ENCODE measurements at places on chromosomes 3 and 15.

GRCh38 chr15:57881361-57881760 is 174.8 kb downstream of the POLR2M start:
- H3K27me3 ChIP-seq, result no peaks in the 10 kb centered on the region
- DNase-seq, result no peak
- H3K4me3 ChIP-seq, result no peak overlapping the region
- H3K36me3 ChIP-seq, result no peaks in the 10 kb centered on the region
- H3K27ac ChIP-seq, result no peak overlapping the region

DNA sequence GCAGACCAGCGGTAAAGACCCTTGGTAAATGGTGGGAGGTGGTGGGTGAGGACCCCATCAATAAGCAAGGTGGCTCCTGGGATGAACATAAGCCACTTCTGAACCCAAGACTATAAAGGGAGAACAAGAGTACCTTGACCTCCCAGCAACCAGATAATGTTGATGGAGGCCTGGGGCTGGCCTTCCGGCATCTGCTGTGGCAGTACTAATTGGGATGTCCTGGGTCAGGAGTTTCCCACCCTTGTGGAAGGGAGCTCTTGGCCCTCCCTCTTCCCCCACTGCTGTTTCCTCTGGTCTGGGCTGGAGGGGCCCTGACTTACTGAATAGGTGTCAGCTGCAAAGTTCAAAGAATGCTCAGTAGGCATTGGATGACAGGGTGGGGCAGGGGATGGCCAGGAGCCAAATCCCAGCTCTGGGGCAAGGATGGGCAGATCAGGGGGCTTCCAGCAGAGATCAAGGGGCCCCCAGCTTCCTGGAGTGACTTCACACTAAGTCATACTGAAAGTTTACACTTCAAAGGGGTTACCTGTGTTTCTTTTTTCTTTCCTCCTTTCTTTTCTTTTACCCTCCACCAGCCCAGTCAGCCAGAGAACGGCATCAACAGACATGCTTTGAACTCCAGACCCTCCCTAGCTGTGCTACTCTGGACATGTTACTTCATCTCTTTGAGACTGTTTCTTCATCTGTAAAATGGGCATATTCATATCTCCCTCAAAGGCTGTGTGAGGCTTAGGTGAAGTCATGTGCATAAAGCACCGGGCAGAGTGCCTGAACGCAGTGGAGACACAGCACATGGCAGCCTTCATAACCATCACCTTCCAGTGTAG is 1.5 kb downstream of the RBP1 start:
- H3K27me3 ChIP-seq, result no peaks in the 10 kb centered on the region
- H3K27ac ChIP-seq, result peak overlapping the region; percentile 80
- H3K4me1 ChIP-seq, result peaks cover 80% of the 10 kb centered on the region
- no peaks in the 10 kb centered on the region for H3K36me3 ChIP-seq

GRCh38 chr3:138033202-138033691 is 23.3 kb downstream of the CLDN18 start:
- H3K27me3 ChIP-seq, result no peaks in the 10 kb centered on the region
- no peaks in the 10 kb centered on the region for H3K4me1 ChIP-seq
- no peak overlapping the region for H3K4me3 ChIP-seq
- H3K36me3 ChIP-seq, result no peaks in the 10 kb centered on the region

- no peaks in the 10 kb centered on the region for H3K27me3 ChIP-seq
- no peak overlapping the region for H3K4me3 ChIP-seq
- no peak for DNase-seq
- H3K27ac ChIP-seq, result no peak overlapping the region
- H3K4me1 ChIP-seq, result peaks cover 55% of the 10 kb centered on the region
- peaks cover 5% of the 10 kb centered on the region for H3K36me3 ChIP-seq
Measured at GRCh38 chr15:72503147-72503546, 29.0 kb downstream of the ARIH1 start.

DNA sequence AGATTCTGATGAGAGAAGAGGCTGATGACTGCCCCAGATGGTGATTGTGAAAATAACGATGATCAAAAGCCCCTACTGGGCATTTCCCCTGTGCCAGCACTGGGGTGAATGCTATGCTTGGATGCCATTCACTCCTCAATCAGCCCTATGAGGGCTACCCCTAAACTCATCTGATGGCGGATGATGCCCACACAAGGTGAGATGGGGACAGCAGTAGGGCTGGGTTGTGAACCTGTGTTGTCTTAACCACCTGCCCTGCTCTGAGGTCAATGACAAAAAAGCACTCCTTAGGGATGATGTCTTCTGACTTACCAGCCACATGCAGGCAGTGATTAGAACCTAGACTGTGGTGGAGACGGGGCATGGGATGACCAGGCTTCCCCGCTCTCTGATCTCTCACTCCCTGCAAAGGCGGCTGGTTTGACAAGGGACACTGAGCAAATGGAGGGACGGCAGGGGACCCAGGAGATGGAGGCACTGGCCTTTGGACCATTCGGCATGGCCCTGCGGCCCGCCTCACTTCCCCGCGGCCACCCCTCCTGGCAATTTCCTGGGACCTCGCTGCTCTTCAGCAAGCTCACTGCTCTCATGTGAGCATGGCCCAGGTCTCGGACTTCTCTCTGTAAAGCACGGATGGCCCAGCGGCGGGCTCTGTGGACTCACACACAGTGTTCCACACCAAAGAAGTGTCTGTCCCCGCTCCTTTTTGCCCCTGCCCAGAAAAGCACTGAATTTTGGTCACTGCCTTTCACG is 251.4 kb upstream of the LYSMD4 start:
- H3K4me1 ChIP-seq, result peaks cover 31% of the 10 kb centered on the region
- DNase-seq, result no peak
- H3K36me3 ChIP-seq, result no peaks in the 10 kb centered on the region
- no peak overlapping the region for H3K4me3 ChIP-seq
- no peak overlapping the region for H3K27ac ChIP-seq
- no peaks in the 10 kb centered on the region for H3K27me3 ChIP-seq

GRCh38 chr15:62593681-62594399 is 428.8 kb upstream of the C2CD4B start:
- H3K27ac ChIP-seq, result no peak overlapping the region
- H3K36me3 ChIP-seq, result peaks cover 5% of the 10 kb centered on the region
- H3K4me3 ChIP-seq, result no peak overlapping the region
- peaks cover 31% of the 10 kb centered on the region for H3K4me1 ChIP-seq

- H3K4me3 ChIP-seq, result peak overlapping the region; percentile 83
- H3K4me1 ChIP-seq, result peaks cover 18% of the 10 kb centered on the region
- H3K27ac ChIP-seq, result no peak overlapping the region
- no peak for DNase-seq
- peaks cover 79% of the 10 kb centered on the region for H3K27me3 ChIP-seq
Measured at GRCh38 chr3:183427196-183427875, 1.1 kb downstream of the MCF2L2 start.
